Activated CD4-positive, alpha-beta T cell treated with anti-CD3 and anti-CD28 coated beads, Interleukin-2, amount 10 ng/mL, durations not matched to agents 24 days and 14 days (primary cell): ENCODE measurements at places on chromosomes 6 and 20. TPM values are rescaled to one million over a fixed set of nuclear protein-coding genes. Genes with fewer than 3 reads are reported as not detected.

The SLC22A23 gene
- total RNA-seq = 0.07 and 0.12 TPM in 2 replicates

DNA sequence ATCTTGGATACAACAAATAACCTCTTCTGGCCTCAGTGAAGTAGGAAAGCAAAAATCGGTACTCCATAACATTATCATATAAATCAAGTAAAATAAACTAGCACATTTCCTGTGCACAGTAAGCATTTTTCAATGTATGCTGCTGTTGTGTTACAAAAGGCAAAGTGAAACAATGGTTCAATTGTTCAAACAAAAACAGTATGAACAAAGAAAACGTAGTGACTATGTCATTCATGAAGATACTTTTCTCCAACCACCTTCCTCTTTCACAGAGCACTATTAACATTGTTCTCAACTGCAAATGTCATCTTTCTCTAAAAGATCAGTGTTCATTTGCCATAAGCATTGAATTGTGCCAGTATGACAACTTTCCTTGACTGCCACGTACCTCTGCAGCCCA lies 318.6 kb upstream of the PRDM1 start:
- no peaks in the 10 kb centered on the region for H3K27me3 ChIP-seq
- H3K27ac ChIP-seq = no peak overlapping the region
- H3K36me3 ChIP-seq = peaks cover 2% of the 10 kb centered on the region
- no peak overlapping the region for H3K4me3 ChIP-seq

- H3K4me3 ChIP-seq = peak within 1 kb of the TSS; percentile 92
- DNase-seq = peak; percentile 91
- H3K4me1 ChIP-seq = peaks cover 43% of the 10 kb centered on the region
- H3K27me3 ChIP-seq = no peaks in the 10 kb centered on the region
- peaks cover 44% of the 10 kb centered on the region for H3K36me3 ChIP-seq
Observed at GRCh38 chr6:33410711-33411631, at the start of gene PHF1. TSS of gene PHF1 (plus strand) at chr6:33411014. CDS start at chr6:33412264, 1,250 bp downstream.

The RNF146 gene
- total RNA-seq = 16.7 and 18.4 TPM in 2 replicates

- H3K27ac ChIP-seq = no peak overlapping the region
- no peaks in the 10 kb centered on the region for H3K36me3 ChIP-seq
- peak; percentile 85 for DNase-seq
Observed at GRCh38 chr20:44683263-44684046, 31.7 kb upstream of the CCN5 start.

- no peak for DNase-seq
- H3K27ac ChIP-seq = peak overlapping the region; percentile 4
- peaks cover 40% of the 10 kb centered on the region for H3K4me1 ChIP-seq
- H3K4me3 ChIP-seq = peak overlapping the region; percentile 88
- peaks cover 38% of the 10 kb centered on the region for H3K36me3 ChIP-seq
Observed at GRCh38 chr6:33786736-33787135, 2.2 kb downstream of the LEMD2 start.

DNA sequence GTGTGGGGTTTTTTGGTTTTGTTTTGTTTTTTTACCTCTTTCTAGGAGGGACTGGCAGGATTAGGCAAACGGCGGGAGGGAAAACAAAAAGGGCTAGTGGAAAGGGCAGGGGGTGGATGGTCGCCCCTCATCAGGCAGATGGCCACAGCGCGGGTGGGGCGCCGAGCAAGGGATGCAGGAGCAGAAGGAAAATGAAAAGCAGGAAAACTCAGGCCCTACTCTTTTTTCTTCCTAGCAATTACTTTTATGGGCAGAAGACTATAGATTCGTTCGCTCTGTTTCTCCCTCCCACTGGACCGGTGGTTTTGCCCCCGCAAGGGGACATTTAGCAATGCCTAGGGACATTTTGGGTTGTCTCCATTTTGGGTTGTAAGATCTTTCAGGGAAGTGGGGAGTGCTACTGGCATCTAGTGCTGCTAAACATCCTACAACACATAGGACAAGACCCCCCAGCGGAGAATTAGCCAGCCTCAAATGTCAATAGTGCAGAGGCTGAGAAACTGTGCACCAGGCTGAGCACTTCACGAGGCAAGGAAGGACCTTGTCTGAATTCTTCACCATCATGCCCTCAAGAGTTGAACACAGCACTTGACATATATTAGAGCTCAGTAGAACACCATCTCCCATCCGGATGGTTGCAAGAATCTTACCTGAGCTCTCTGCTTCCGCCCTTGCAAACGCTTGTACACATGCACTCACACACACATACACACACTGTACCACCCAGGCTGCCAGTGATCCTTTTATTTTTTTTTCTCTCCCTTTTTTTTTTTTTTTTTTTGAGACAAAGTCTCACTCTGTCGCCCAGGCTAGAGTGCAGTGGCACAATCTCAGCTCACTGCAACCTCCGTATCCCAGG lies 4.8 kb upstream of the ZMYND8 start:
- no peak for DNase-seq
- no peaks in the 10 kb centered on the region for H3K36me3 ChIP-seq
- H3K27ac ChIP-seq = no peak overlapping the region
- H3K27me3 ChIP-seq = no peaks in the 10 kb centered on the region
- H3K4me1 ChIP-seq = peaks cover 37% of the 10 kb centered on the region

The COL21A1 gene
- not detected in 2 replicates for total RNA-seq

The TNFRSF21 gene
- total RNA-seq = 3.8 and 4.2 TPM in 2 replicates

The MOG gene
- not detected in 2 replicates for total RNA-seq

The FAM217B gene
- 26.6 and 29.0 TPM in 2 replicates for total RNA-seq

DNA sequence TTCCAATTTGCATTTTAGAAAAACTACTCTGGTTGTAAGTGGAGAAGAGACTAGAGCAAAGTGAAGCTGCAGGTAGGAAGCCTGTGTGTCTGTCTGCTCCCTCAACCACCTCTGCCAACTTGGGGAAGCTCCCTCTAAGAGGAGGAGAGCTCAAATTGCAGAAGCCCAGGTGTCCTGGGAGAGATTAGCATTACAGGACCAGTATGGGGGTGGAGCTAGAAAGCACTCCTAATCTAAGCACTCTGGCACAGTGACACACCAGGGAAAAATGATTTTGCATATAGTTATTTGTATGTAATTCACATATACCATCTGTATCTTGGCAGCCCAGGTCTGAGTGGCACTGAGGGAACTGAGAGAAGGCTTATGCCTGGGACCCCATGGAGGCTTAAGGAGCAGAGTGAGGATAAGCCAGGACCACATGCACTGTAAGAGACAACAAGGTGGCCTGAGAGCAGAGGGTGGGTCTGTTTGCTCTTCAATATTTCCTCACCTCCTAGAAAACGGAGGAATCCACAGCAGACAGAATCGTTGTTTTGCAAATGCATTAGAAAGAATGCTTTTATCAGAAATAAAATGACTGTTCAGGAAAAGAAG lies 13.6 kb downstream of the GSTA2 start:
- H3K27me3 ChIP-seq = peaks cover 5% of the 10 kb centered on the region
- no peaks in the 10 kb centered on the region for H3K4me1 ChIP-seq
- no peak for DNase-seq
- no peaks in the 10 kb centered on the region for H3K36me3 ChIP-seq
- no peak overlapping the region for H3K27ac ChIP-seq

DNA sequence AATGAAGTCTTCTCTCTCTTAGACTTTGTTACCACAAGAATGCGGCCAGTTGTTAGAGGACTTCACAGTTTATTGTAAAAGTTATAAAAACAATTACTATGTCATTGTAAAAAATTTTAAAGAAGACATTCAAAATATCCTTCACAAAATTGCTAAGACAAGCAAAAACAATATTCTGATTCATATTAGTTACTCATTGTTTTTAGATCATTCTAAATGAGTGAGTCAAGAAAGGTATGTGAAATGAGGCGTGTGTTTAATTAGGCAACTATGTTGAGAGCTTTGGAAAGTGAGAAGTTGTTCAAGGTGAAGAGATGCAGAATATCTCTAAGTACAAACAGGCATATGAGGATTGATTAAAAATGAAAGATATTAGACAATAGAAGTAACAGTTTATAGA lies 875.3 kb downstream of the EYS start:
- H3K4me3 ChIP-seq = no peak overlapping the region
- H3K27me3 ChIP-seq = no peaks in the 10 kb centered on the region
- no peaks in the 10 kb centered on the region for H3K36me3 ChIP-seq
- H3K4me1 ChIP-seq = no peaks in the 10 kb centered on the region

DNA sequence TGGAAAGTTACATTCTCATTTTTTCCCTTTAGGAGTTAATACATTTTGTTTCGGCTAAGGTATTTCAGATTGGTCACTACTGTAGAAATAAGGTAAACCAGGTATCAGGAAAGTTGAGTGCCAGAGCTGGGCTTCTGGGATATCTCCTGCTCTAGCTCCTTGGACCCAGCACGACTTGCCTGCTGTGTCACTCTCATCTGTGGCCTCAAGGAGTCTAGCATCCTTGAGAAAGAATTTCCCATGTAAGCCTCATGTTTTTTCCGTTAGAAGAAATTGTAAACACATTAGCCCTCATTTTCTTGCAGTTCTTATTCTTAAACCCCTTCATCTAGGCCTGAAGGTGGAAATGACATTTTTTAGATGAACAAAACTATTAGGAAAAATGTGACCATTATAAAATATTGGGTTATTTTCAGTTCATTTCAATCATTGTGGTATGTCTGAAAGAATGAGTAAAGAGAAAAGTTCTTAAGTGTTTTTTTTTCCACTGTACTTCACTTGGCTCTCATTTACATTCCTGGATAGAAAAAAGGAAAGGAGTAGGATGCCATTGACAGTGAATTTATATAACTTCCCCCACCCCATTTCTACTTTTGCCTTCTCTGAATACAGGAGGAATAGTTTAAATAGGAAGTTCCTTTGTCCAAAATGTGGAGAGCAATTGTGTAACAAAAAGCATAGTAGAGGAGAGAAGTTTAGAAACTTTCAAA lies 46.7 kb downstream of the CD2AP start:
- no peaks in the 10 kb centered on the region for H3K27me3 ChIP-seq
- no peak overlapping the region for H3K4me3 ChIP-seq
- H3K36me3 ChIP-seq = peaks cover 13% of the 10 kb centered on the region
- DNase-seq = no peak
- peaks cover 7% of the 10 kb centered on the region for H3K4me1 ChIP-seq

- no peak for DNase-seq
- no peaks in the 10 kb centered on the region for H3K4me1 ChIP-seq
- no peak overlapping the region for H3K27ac ChIP-seq
- no peak overlapping the region for H3K4me3 ChIP-seq
Observed at GRCh38 chr6:154709621-154710020, 23.6 kb upstream of the SCAF8 start.

The MUCL3 gene
- total RNA-seq = not detected in 2 replicates

DNA sequence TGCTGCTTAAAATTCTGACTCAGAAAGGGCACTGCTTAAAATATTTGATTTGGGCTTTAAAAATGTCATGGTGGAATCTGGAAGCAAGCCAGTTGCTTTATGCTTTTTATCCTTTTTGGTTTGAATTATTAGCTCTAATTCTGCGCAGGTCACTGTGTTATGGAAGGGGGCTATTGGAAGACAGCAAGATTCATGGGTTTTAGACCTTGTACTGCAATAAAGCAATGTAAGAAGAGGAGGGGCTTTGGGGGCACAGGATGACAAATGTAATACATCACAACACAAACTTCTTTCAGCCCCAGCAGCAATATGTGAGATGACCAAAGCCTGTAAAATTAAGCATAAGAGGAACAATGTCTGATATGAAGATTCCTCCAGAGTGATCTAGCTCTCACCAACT lies 68.4 kb downstream of the TFAP2B start:
- H3K27ac ChIP-seq = no peak overlapping the region
- H3K27me3 ChIP-seq = no peaks in the 10 kb centered on the region
- no peak overlapping the region for H3K4me3 ChIP-seq
- H3K4me1 ChIP-seq = no peaks in the 10 kb centered on the region
- no peak for DNase-seq

DNA sequence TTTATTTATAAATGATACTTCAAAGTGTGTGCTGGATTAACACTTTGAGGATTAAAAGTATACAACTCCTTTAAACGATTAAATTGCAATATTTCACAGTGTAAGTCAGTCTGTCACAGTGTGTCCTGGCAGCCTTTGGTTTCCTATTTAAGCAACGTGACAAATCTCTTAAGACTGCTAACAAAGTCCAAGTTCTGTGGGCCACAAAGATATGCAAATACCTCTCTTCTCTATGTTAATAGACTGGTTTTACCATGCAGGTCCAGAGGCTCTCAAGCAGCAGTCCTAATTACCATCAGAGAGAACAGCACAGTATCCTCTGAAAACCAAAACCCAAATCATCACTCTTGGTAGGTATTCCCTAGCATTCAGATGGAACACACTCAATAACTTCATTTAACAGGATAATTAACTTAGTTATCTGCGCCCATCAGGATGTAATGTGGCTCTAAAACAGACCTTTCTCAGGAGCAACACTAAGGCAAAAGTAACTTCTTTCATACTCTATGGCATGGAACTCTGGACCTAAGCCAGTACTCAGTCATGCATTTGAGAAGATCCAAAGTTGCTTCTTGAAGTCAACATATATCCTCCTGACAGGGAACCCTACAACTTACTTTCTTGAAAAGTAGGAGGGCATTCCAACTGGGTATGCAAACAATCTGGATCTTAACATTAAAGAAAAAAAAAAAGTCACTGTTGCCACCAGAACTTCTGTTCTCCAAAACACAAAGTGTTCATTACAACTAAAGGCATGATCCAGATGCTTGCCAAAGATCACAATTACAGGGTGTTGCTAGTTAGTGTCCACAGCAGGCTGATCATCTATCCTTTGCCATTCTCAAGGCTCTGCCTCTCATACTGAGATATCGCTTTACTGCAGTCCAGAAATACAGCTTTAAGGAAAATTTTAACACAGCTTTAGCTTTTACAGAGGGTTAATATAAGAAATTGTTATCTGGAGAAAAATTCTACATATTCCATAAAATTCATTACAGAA lies 53.2 kb downstream of the MAN1A1 start:
- DNase-seq = no peak
- no peak overlapping the region for H3K4me3 ChIP-seq
- no peaks in the 10 kb centered on the region for H3K27me3 ChIP-seq
- peaks cover 23% of the 10 kb centered on the region for H3K36me3 ChIP-seq

The OVOL2 gene
- total RNA-seq = not detected in 2 replicates

GRCh38 chr6:27111743-27112142 lies 135.8 kb upstream of the PRSS16 start:
- no peak for DNase-seq
- no peak overlapping the region for H3K27ac ChIP-seq
- H3K27me3 ChIP-seq = peaks cover 8% of the 10 kb centered on the region

DNA sequence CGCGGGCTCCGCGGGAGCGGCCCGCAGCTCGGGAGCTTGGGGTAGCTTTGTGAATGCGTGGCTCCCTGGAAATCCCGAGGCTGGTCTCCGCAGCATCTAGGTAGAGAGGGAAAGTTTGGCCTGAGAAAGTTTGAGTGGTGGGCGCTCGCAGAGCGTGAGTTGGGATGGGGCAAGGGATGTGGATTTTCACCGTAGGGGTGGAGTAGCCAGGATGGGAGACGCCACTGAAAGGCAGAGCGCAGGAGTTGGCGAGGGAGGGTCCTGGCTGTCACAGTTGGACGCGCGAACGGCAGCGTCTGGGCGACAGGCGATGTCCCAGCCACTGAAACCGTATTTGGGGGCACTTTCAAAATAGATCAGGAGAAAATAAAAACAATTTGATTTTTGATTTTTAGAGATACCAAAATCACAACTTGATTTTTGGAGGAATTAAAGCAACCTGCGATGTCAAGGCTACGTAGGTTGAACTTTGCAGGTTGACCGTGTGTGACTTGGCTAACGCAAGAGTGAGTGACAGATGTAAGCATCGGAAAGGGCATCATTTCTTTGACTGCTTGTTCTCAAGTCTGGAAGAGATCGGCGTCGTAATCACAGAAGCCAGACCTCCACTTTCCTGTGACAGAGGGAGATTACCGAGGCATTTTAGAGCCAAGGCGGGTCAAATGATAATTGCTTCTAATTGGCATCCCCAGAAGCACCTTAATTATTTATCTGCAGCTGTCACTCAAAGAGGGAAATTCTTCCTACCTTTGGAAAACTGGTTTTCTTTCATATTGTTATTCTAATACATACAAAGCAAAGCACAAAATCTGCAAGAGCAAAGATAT lies 646 bp downstream of the HEY2 start:
- H3K4me1 ChIP-seq = peaks cover 31% of the 10 kb centered on the region
- H3K36me3 ChIP-seq = peaks cover 6% of the 10 kb centered on the region
- H3K27ac ChIP-seq = peak overlapping the region; percentile 42
- peak; percentile 67 for DNase-seq

The GHRH gene
- total RNA-seq = not detected in 2 replicates
